Left colon (tissue), 2 donors: ENCODE measurements at places on chromosomes 11 and 22. TPM values are rescaled to one million over a fixed set of nuclear protein-coding genes. Genes with fewer than 3 reads are reported as not detected.

Gene OR52E8
- total RNA-seq: not detected

Gene PANX2
- 0.14 TPM for total RNA-seq

Gene RIMBP3B
- not detected for total RNA-seq

Gene GATD1
- total RNA-seq: 49.2 TPM

Gene DBX1
- total RNA-seq: not detected

Gene TSPAN32
- total RNA-seq: 1.3 TPM

Gene LGR4
- total RNA-seq: 120 TPM

Gene CRYBB2
- total RNA-seq: 0.37 TPM

Gene EWSR1
- 192 TPM for total RNA-seq

Gene TIGD3
- 0.61 TPM for total RNA-seq

Gene KRTAP5-9
- 0.61 TPM for total RNA-seq
